Muscle of back (tissue), 13 donors: ENCODE measurements at places on chromosomes 7 and 10. TPM values are rescaled to one million over a fixed set of nuclear protein-coding genes. Genes with fewer than 3 reads are reported as not detected.

The PRLHR gene
- polyA plus RNA-seq, result not detected

The DOCK1 gene
- polyA plus RNA-seq, result 35.9 TPM

The HEPACAM2 gene
- polyA plus RNA-seq, result 0.10 TPM

The PRSS37 gene
- polyA plus RNA-seq, result 0.19 TPM

The PFKFB3 gene
- polyA plus RNA-seq, result 14.9 TPM

The JAKMIP3 gene
- polyA plus RNA-seq, result 0.65 TPM

The CRTAC1 gene
- polyA plus RNA-seq, result 0.63 TPM

The GCK gene
- 4.4 TPM for polyA plus RNA-seq

The CHAT gene
- not detected for polyA plus RNA-seq

The NANOS1 gene
- polyA plus RNA-seq, result 6.3 TPM

The EMX2 gene
- polyA plus RNA-seq, result 15.0 TPM

The NKX2-3 gene
- 0.20 TPM for polyA plus RNA-seq

The SMARCD3 gene
- 120 TPM for polyA plus RNA-seq
